ENCODE measurements at places on chromosomes 1 and 21.

- no peak for DNase-seq
These were observed 13.0 kb downstream of the TRAF5 start for GRCh38 chr1:211339631-211340041.

DNA sequence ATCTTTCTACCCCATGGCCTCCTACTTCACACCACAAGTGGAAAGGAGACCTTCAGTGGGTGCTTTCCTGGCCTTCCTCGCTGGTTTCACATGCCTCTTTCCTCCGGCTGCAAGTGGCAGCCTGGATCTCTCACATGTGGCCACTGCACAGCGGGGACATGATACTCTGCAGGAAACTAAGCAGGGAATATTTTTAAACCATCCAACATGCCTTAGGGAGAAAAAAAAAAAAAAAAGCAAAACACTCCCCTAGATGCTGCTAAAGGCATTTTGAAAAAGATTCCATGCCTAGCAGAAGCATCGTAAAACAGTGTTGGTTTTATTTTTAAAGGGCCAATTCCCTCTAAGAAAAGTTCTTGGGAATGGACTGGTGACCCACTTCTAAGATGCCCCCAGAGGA, 12.2 kb upstream of the GJA5 start:
- no peak for DNase-seq

- no peak for DNase-seq
These were observed 54.1 kb upstream of the NCAM2 start for GRCh38 chr21:20944139-20944538.

DNA sequence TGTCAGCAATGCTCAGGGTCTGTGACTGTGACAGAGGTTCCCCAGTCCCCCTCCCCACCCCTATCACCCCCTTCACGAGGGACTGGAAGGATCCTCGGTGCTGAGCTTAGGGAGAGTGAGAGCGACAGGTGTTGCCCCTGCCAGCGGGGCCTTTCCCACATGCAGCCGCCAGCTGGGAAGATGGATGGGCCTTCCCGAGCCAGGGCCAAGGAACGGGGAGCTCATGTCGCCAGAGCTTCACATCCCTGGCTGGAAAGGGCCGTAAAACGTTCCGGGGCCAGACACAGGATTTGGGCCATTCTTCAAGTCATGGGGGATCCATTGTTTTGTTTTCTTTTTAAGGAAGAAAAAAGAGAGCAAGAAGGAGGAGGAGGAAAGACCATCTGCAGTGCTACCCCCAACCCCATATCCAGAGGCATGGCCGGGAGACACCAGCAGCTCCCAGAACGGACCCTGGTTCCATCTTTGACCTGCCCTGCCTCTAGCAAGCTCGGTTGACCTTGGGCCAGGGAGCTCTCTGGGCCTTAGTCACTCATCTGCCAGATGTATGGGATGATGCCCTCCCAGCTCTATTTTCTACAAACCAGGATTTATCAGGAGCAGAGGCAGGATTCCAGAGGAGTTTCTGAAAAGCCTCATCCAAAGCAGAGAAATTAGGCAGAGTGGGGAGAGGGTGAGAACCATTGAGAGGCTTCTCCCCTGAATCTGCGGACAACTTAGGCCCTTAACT, 54.1 kb downstream of the TAS1R2 start:
- no peak for DNase-seq

DNA sequence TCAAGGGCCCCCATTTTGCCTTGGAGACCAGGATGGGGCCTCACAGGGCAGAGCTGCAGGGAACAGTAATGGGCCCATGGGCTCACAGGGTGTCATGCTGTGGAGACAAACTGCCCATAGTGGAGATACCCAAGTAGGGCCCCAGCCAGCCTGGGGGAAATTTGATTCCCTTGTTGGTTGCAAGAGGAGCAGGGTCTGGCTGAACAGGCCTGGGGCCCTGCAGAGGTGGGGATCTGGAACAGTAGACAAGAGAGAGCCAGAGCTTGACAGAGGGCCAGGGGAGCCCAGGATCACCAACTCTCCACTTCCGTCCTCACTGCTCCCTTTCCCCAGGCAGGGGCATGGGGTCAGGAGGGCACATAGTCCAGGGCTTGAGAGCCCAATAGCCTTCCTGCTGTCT, 8.7 kb downstream of the S100B start:
- DNase-seq: no peak

GRCh38 chr1:157181790-157182189, 43.6 kb upstream of the ETV3 start:
- DNase-seq: no peak

Data from DMS79 (cell line).